ENCODE measurements at places on chromosomes 12 and 14.
A peak's percentile ranks its signal among the peaks of the same experiment; 100 is the strongest.

GRCh38 chr14:92417759-92418158, 94.8 kb downstream of the SLC24A4 start:
- no peak for DNase-seq

DNA sequence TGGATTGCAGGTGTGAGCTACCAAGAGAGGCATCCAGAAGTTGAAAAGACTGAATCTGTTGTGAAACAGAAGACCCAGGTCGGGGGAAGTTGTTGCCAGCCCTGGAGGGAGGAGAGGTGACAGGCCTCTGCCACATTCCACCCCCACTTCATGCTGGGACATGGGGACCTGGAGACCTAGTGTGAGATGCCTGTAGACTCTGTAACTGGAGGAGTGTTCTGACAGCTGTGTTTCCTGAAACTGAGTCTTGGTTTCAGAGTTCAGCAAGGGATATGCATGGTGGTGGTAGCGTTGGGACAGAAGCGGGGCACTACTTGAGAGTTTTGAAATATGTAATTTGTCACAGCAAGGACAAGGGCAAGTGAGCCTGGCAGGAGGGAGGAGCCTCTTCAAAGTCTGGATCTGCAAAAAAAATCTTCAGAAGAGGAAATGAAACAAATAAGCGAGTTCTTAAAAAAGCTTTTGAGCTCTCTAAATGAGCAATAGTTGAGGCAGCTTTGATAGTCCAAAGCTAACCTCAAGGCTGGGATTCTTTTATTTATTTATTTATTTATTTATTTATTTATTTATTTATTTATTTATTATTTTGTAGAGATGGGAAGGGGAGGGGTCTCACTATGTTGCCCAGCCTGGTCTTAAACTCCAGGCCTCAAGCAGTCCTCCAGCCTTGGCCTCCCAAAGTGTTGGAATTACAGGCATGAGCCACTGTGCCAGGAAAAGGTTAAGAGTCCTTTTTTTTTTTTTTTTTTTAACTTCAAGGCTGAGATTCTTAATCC, 58.9 kb upstream of the EEA1 start:
- peak; percentile 45 for DNase-seq

GRCh38 chr12:74847169-74847568, 309.5 kb downstream of the ATXN7L3B start:
- no peak for DNase-seq

DNA sequence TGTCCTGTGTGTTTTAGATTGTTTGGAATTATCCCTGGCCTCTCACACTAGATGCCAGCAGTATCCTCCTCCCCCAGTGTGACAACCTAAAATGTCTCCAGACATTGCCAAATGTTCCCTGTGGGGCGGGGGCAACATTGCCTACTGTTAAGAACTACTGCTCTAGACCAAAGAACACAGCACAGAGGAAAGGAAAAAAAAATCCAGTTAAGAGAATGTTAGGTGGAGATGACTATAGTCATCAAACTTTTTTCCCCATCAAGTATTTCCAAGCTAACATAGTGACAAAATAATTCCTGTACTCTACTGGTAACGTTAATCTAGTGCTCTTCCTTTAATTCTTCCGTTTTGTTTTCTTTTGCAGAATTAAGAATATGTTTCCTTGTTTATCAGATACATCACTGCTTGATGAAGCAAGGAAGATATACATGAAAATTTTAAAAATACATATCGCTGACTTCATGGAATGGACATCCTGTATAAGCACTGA, 3.5 kb downstream of the CDKN1B start:
- DNase-seq, result no peak

- no peak for DNase-seq
Observed at GRCh38 chr14:36981832-36982529, 190.4 kb downstream of the SLC25A21 start.

GRCh38 chr12:10590966-10591365, 22.4 kb downstream of the MAGOHB start:
- DNase-seq, result no peak

DNA sequence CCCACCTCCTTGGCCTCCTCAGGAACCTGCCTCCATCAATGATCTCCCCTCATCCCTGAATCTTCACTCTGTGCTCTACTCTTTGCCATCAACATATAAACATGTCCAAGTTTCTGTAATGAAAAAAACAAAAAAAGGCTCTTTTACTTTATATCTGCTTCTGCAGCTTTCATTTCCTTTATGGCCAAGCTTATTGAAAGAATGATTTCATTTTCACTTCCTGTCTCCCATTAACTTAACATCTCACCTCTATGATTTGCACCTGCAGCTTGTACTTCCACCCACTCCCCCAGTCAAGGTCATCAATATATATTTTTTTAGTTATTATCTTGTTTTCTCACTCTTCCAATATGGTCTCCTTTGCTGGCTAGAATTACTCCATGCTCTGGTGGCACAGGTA, 15.6 kb upstream of the RNU6-7 start:
- DNase-seq, result no peak

- DNase-seq, result no peak
Observed at GRCh38 chr12:93219947-93220346, 157.8 kb upstream of the NUDT4 start.

DNA sequence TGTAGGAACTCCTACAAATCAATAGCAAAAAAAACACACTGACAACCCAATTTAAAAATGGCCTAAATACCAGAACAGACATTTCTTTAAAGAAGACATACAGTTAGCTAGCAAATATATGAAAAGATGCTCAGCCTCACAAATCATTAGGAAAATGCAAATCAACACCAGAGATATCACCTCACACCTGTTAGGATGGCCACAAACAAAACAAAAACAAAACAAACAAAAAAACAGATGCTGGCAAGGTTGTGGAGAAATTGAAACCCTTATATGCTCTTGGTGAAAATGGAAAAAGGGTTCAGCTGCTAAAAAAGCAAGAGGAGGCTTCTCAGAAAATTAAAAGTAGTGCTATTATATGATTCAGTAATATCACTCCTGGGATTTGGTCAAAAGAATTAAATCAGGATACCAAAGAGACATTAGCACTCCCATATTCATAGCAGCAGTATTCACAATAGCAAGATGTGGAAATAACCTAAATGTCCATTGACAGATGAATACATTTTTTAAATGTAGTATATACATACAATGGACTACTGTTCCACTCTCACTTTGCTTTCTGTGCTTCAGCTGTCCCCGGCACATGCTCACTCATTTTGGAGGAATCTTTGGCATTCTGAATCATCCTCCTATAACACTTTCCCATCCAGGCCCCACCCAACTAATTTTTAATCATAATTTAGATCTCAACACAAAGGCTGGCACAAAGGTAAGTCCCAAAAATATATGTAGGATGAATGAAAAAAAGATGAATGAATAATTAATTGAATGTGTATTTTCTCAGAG, 99.1 kb downstream of the SYT1 start:
- DNase-seq, result no peak

DNA sequence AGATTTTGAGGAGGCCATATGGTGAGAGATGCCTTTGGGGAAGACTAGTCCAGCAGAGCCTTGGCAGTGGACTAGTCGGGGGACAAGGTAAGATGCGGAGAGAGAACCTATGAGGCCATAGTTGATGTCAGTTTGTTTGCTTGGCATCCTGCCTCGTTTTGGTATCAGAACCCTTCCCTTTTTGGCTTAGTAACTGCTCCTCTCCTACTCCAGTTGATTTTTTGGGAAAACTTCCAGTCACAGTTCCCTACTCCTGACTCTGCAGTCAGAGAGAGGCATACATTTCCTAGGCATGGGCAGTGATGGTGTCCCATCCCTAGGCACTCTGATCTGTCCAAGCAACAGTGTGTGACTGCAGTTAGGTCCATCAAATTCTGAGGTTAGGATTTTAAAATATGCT, 398.3 kb downstream of the AEBP2 start:
- no peak for DNase-seq

- DNase-seq, result no peak
Observed at GRCh38 chr12:122072031-122072970, 6.3 kb upstream of the MLXIP start.

GRCh38 chr12:128551266-128551665, 272.5 kb downstream of the SLC15A4 start:
- DNase-seq, result no peak

DNA sequence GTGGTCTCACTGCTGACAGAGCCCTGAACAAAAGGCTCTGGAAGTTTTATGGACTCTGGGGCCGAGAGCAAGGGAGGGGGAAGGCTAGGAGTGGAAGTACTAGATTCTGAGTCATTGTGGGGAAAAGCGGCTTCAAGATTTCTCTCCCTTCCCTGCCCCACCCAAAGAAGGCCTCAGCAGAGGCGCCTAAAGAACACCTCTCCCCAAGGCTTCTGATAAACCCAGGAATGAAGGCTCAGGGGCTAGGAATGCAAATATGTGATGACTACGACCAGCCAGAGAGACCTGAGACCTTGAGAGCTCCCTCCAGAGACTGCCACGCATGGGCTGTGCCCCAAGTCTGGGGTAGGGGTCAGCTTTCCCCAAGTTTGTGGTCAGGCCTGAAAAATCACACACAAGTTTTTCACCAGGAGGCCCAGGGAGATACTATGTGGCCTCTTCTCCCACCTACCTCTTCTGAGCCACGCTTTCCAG, 130.7 kb upstream of the HIF1A start:
- DNase-seq, result no peak

DNA sequence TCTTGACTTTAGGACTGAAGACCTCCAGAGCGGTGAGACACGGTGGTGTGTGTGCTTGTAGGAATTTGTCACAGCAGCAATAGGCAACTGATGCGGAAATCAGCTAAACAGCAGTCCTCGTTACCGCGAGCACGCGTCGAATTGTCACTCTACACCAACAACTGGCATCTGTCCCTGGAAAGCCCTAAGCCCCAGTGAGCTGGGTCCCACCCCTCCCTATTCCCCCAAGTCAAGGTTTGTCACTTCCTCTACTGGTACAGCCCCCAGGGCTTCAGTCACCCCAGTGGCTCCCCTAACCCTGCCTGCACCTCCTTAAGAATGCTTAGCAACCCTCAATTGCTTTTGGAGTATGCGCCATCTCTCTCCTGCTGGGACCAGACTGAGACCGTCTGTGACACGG, 173.6 kb downstream of the PIWIL1 start:
- DNase-seq, result no peak

GRCh38 chr14:100658181-100658886, 68.4 kb upstream of the DLK1 start:
- DNase-seq, result no peak

DNA sequence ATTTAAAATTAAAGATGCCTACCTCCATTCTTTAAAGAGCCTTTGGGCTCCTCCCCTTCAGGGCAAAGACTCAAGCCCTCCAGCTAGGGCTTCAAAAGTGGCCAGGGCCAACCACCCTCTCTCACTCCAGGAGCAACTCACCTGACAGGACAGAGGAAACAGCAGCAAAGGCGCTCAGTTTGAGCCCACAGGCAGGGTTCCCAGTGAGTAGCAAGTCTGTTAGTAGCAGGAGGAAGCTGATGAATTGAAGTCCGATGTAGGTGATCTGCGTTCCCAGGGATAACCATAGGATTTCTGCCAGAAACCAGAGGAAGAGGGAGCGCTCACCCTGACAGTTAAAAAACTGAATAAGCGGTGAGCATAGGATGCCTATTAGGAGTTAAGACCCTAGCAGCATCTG, 15.7 kb downstream of the GSG1 start:
- DNase-seq, result no peak

DNA sequence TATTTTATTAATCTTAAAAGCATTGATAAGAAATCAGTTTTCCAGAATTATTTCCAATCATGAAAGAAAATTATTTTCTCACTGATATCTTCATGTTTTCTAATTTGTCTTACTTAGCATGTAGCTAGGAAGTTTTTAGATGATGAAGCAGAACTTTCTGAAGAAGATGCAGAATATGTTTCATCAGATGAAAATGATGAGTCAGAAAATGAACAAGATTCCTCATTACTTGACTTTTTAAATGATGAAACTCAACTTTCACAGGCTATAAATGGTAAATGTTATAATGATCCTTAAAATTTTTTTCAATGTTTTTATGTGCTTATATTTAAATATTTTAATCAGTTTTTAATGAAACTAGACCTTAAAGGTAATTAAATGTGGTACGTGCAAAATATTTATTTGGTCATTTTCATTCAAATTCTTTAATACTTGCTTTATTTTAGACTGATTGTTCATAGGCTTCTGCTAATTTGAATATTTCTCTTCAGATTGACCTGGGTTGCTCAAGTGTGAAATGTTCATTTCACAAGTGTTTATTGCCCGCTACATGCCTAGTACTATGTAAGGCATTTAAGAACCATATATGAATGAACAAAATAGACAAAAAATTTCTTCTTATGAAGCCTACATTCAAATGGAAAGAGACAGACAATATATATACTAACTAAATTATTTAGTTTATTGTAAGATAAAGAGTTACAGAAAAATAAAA, 49.5 kb downstream of the FANCM start:
- no peak for DNase-seq

GRCh38 chr12:115752913-115753726, 524.4 kb downstream of the MED13L start:
- no peak for DNase-seq

- DNase-seq, result peak; percentile 56
Observed at GRCh38 chr12:108803428-108804105, 53.8 kb downstream of the SSH1 start.

DNA sequence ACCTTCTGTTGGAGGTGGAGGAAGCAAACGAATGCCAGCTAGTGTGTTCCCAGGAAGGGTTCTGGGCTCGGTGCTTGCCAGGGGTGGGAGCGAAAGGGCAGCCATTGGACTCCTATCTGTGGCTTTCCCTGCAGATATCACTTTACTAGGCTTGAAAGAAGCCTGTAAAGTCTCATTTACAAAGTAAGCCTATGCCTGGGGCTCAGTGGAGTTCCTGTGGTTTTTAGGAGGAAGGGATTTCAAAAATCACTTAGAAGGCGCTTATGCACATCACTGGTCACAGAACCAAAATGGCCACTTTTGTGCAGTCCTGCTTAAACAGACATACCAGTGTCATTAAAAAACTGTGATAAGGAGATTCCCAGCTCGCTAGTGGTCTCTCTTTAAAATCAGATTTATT, 22.7 kb downstream of the CLMN start:
- no peak for DNase-seq
